Activated CD8-positive, alpha-beta memory T cell treated with anti-CD3 and anti-CD28 coated beads for 48 hours (primary cell): ENCODE measurements at places on chromosomes 6 and 20.

DNA sequence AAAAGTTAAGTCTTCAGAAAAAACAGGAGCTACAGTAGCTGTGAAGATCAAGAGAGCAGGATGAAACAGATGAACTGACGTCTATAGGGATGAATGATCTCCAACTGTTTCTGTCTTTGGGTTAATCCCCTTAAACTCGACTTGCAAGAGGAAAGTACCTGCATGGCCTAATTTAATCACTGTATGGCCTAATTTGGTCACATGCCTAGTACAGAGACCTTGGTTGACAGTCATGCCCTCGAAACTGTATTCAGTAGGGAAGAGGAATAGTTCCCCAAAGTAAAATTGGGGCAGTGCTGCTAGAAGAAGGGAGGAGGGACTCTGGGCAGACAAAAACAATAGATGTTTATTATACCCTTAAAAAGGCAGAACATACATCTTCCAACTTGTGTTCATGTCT, 10.0 kb upstream of the SMAP1 start:
- DNase-seq, result no peak

DNA sequence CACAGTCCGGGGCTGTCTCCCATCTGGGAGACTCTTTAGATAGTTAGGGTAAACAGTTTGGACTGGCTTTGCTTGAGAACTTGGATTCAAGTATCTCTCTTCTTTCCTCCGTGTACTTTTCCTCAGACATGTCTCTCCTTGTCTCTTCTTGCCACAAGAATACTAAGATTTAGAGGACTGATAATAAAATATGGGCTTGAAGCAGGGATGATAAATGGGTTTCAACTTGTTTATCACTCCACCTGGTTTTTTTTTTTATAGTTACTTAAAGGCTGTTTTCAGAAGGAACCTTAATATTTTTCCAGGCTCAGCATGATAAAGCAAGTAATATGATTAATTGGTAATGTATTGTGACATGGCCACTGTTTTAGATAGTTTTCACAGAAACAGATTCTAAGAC, 40.9 kb upstream of the KIF13A start:
- no peak for DNase-seq

DNA sequence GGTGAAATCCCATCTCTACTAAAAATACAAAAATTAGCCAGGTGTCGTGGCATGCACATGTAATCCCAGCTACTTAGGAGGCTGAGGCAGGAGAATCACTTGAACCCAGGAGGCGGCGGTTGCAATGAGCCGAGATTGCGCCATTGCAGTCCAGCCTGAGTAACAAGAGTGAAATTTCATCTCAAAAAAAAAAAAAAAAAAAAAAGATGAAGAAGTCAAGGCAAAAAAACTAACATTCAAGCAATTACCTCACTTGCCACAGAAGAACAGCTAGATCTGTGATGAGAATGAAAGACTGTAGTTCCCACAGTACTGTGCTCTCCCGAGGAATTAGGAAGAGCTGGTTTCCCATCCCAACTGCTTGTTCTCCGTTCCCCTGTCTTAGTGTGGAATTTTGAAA, 144.7 kb upstream of the ECI2 start:
- no peak for DNase-seq

- DNase-seq, result no peak
These were observed 141.5 kb downstream of the LY86 start for GRCh38 chr6:6729971-6730370.
